HepG2 (cell line): ENCODE measurements at places on chromosomes 2 and 18.

GRCh38 chr18:64115881-64116280 lies 33.0 kb downstream of the LINC00305 start:
- no peak for DNase-seq

- no peak for DNase-seq
These were observed 185.0 kb upstream of the HS6ST1 start for GRCh38 chr2:128503399-128504245.

- DNase-seq = no peak
These were observed 102.9 kb downstream of the CCDC141 start for GRCh38 chr2:178947006-178947405.

DNA sequence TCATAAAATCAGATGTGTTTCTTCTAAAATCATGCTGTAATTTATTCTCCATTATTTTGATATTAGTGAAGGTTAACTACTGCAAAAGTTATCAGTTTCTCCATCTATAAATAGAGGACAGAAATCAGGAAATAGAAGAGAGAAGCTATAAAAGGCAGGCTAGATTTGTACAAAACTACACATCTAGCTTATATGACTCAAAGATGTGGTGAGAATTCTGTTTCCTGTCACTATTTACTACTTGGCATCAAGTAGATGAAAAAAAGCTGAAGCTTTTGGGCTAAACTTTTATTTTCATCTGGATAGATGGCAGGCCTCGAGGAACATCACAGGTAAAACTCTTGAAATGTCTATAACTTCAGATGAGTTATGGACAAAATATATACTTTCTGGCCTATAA lies 49.8 kb upstream of the NAB1 start:
- DNase-seq = no peak

DNA sequence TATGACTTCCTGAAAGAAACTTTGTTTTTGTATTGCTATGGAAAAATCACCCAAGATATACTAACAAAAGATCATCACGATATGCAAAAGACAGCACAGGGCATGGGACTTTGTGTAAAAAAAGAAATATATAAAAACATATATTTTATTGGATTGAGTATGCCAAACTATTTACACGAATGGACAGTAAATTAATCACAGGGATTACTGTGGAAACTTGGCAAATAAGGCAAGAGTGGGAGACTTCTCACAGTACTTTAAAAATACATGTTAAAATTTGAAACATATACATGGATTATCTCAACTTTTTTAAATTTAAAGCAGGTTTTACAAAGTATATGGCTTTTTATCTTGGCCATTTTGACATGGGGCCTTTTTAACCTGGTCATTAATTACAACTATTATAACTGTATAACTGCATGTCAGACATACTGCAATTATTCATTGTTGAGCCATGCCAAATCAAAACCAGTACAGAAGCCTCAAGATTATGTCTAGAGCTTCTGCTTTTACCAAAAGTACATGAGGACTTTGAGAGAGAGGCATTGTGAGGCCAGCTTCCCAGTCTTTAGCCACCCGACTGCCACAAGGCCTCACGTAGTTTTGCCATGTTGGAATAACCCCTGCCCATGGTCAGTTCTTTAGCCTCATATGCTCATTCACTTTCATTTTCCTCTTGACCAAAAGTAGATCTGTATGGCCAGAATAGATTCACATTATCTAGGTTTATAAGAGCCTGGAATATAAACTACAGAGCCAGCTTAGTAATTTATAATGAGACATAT lies 419.8 kb downstream of the SETBP1 start:
- no peak for DNase-seq

DNA sequence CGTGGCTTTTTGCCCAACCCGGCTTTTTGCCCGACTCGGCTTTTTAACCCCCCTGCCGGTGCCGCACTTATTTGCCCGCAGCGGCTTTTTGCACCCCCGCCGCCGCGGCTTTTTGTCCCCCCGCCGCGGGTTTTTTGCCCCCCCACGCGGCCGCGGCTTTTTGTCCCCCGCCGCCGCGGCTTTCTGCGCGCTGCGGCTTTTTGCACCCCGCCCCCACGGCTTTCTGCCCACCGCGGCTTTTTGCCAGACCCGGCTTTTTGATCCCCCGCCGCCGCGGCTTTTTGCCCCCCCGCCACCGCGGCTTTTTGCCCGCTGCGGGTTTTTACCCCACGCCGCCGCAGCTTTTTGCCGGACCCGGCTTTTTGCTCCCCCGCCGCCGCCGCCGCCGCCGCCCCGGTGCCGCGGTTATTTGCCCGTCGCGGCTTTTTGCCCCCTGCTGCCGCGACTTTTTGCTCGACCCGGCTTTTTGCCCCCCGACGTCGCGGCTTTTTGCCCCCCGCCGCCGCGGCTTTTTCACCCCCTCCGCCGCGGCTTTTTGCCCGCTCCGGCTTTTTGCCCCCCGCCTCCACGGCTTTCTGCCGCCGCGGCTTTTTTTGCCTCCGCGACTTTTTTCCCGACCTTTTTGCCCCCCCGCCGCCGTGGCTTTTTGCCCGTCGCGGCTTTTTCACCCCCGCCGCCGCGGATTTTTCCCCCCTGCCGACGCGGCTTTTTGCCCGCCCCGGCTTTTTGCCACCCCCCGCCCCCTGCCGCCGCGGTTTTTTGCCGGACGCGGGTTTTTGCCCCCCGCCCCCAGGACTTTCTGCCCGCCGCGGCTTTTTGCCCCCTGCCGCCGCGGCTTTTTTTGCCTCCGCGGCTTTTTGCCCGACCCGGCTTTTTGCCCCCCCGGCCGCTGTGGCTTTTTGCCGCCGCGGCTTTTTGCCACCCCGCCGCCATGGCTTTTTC lies 2786.5 kb downstream of the RPIA start:
- DNase-seq = no peak

- DNase-seq = no peak
These were observed 85.4 kb upstream of the CABLES1 start for GRCh38 chr18:23049698-23050373.

- no peak for DNase-seq
These were observed 860 bp upstream of the KCNJ3 start for GRCh38 chr2:154697418-154698252.

DNA sequence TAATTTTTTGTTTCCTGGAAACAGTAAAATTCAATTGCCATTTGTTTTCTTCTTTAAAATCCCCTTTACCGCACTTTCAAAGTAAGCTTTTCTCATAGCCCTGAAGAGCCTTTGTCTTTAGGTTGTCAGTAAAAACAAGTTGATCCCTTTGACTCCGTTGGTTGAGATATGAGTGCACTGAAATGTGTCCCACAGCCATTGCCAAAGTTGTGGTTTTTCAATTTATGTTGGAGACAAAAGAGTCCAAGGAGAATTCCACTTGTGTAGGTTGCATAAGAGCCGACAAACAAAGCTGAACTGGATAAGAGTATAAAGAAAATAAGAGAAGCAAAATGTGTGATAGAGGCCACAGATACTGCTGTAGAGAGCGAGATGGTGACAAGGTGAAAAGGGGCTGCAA lies 26.1 kb upstream of the HNMT start:
- DNase-seq = peak; percentile 65

- DNase-seq = peak; percentile 29
These were observed 3.7 kb downstream of the ADNP2 start for GRCh38 chr18:80112624-80113248.

DNA sequence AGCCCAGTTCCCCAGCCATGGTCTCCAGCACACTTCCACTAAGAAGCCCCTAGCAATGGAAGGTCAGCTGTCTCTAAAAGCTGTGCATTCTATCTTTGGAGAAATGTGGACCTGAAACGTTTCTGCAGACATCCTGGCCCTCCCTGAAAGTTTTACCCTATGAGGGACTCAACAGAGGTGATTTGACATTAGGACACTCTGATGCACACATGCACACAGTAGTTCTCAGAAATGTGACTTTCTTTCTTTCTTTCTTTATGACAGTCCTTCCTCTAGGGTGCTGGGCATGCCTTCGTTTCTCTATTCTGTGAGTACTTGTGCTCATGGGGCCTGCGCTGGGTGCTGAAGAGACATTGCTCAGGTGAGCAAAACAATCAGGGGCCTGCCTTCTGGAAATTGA lies 857.3 kb downstream of the RNF144A start:
- no peak for DNase-seq

DNA sequence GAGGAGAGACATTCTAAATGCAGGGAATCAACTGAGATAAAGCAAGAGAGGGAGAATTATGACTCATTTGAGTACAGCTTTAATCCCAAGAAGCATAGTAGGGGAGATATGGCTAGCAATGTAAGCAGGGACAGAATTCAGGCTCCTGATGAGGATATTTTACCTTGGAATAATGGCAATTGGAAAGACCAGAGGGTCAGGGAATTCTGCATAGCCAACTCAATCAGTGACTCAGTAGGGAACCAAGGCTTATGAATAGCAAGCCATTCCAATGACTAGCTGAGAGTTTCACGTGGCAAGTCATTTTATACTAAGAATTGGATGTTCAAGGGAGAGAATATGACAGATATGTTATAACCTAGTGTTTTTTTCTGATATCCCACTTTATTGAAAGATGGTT lies 563.8 kb upstream of the NETO1 start:
- no peak for DNase-seq

DNA sequence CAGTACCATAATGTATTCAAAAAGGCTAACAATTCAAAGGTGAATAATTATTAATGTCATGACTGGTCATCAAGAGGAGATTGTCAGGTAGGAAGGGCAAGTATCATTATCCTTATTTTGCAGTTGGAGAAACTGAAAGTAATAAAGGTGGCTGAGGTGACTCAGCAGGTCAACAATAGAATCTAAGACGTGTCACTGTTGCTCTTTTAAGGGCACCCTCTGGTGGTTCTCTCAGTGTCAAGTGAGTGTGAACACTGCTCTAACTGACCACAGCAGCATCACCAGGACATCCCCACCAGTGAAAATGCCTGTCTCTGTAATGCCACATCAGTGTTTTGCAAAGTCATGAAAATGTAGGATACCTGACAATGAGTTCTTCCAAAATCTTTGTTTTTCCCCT lies 69.7 kb downstream of the DCC start:
- peak; percentile 12 for DNase-seq

DNA sequence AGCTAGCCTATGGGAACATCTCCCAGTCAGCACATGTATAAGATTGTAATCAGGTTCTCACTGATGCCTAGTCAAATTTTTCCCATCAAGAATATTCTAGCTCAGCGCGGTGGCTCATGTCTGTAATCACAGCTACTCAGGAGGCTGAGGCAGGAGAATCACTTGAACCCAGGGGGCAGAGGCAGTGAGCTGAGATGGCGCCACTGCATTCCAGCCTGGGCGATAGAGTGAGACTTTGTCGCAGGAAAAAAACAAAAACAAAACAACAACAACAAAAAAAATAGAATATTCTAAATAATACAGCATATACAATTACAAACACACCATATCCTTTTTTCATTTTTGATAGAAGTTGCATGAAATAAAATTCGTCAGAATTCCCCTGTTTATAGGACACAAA lies 67.5 kb upstream of the MYCN start:
- DNase-seq = no peak

DNA sequence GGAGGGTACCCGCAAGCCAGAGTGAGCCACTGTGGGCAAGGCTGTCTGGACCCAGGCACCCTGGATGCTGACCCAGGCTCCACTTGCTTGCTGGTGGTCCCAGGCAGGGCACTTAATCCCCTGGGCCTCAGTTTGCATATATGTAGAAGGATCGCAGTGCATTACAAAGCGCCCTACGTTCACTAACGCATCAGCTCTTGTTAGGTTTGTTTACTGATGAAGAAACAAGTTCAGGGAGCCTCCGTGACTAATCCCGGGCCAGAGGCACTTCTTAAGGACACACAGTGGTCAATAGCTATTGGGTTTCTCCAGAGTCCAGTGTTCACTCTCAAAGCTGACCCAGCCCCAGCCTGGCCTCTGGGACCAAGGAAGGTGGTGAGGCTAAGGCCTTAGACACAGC lies 70.2 kb downstream of the LBH start:
- no peak for DNase-seq

- no peak for DNase-seq
These were observed 45.9 kb downstream of the WIPF1 start for GRCh38 chr2:174551697-174552096.

- no peak for DNase-seq
These were observed 969 bp upstream of the ALKAL2 start for GRCh38 chr2:288758-289361.

GRCh38 chr2:69226903-69227302 lies 160.1 kb downstream of the GFPT1 start:
- no peak for DNase-seq

- no peak for DNase-seq
These were observed 934 bp downstream of the MYO5B start for GRCh38 chr18:50193796-50194630.

GRCh38 chr2:58434692-58435091 lies 193.6 kb upstream of the FANCL start:
- no peak for DNase-seq

DNA sequence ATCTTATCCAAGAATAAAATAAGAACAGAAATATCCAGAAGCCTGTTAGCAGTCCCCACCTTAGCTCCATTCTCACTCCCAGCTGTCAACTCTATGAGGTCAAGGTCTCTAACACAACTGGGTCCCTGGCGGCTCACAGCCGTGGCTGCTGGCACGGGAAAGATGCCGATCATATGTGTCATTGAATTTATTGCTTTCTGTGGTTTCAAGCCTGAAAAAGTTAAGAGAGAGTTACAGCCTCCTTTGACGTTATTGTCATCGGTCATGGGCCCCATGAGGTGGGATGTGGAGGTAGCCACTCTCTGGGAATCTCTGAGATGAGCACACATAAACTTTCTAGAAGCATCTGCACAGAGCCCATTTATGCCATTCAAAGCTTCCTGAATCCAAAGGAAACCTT lies 28.7 kb upstream of the CABLES1 start:
- DNase-seq = peak; percentile 78

DNA sequence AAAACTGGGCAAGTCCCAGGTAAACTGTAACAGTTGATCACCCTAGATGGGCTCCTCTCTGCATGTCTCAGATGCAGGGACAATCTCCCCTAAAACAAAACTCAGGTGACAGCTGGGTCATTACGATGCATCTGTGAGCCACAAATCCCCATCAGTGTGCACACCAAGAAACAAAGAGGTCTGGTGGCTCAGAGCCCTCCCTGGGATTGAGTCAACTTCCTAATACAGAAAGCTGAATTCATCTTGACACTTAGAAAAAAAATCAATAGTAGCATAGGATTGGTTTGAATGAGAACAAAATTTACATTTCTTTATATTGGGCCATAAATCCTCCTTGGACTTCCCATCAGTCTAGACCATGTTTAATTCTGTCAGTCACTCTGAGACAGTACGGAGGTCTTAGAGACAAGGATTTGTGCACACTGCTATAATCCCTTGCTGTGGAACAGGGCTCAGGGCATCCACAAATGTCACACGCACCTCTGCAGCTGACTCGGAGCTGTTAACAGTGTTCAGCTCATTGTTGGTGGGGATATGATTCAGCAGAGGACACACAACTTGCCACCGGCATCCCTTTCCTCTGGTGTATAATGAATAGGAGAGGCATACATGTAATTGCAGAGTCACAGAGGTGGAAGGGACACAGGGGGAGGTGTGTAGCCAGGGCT lies 44.5 kb upstream of the DAPL1 start:
- no peak for DNase-seq

DNA sequence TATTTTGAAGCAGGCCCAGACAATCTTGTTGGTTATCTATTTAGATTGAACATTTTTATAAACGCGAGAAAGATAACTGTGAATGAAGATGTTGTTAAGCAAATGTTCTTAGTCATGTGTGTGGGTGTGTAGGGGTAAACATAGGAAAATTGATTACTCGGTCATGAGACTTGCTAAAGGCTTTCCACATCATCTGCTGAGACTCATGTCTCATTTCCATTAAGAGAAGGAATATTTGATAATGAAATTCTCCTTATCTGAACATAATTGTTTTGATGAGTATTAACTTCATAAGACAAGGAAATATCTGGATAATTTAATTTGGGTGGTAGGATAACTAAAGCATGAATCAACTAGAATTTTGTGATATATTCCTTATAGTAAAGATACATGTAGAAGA lies 19.7 kb downstream of the CCDC102B start:
- no peak for DNase-seq
